ENCODE measurements at places on chromosomes 2 and 18.

- DNase-seq, result no peak
These were observed 15.2 kb upstream of the TMEM37 start for GRCh38 chr2:119416299-119416923.

DNA sequence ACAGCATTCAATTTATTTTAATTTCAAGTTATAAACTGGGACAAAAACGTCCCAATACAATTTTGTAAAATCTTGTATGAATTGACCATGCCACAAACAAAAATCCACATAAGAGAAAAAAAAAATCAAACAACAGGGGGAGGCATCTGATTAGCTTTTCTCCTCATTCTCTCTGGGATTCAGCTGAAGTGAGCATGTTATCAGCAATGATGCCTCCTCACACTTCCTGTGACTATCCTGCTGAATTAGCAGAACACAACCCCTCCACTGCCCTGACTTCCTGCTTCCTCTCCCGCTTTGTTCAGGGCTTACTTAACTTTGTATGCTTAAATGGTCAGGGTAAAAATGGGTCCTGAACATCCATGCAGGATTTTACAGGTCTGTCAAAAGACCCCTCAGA, 132.2 kb upstream of the ITGB6 start:
- DNase-seq, result no peak

DNA sequence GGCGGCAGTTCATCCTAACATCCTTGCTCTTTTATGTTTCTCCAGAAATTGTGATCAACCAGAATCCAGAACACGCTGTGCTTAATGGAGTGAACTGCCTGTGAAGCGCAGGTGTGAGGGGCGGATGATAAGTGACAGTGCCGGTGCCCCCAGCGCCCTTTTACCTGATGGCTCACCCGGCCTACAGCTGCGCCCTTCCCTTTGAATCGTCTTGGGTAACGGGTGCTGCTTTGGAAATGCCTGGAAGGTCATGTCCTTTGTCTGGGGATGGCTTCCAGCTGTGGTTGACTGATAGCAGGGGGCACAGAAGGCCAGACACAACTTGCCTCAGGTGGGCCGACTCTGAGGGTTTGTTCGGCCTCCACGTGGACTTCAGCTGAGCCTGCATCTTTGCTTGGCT, 119.4 kb downstream of the LPIN1 start:
- DNase-seq, result no peak

DNA sequence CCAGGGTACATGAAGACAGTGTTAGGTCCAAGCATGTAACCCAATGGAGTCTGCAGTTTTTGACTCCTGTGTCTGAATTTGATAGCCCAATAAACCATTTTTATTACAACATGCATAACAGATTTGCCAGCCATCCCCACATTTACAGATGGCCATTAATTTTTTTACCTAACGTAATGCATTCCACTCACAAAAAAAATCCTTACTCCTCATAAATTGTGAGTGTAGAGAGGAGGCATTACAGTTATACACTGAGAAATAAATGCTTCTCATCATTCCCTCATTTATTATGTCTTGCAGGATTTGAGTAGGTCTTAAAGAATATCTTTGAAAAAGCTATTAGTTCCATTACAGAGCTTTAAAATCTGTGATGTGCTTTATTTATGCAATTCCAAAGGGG, 193.8 kb downstream of the CMPK2 start:
- DNase-seq, result no peak

GRCh38 chr18:59063300-59063906, 76.3 kb upstream of the SEC11C start:
- DNase-seq, result no peak

DNA sequence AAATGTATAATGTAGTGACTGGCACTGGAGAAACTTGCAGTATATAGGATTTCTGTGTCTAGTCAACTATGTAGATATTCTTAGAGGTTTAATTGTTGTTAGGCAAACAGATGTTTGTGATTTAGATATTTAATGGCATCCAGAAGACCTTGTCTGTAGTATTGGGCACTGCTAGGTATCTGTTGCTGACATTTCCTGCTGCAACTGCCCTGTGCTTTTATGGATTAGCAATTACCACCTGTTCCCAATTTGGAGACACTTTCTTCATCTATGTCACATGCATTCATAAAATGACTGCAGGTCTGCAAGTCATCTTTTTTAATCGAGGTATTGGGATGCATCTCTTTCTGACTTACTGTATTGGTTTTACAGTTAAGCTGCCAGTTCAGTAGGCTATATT, 71.3 kb downstream of the ITGA4 start:
- DNase-seq, result no peak

- no peak for DNase-seq
These were observed 138.7 kb downstream of the ALPK2 start for GRCh38 chr18:58490238-58490637.

- DNase-seq, result peak; percentile 40
These were observed 14.3 kb downstream of the COPS7B start for GRCh38 chr2:231800493-231801091.

All from activated T-cell treated with anti-CD3 and anti-CD28 coated beads, Interleukin-2, amount 50 U/mL, for 72 hours (primary cell).